ENCODE measurements at places on chromosomes 5 and 9.
A peak's percentile ranks its signal among the peaks of the same experiment; 100 is the strongest.

GRCh38 chr9:133037775-133038515 is 7.1 kb downstream of the GTF3C5 start:
- no peak for DNase-seq

- no peak for DNase-seq
Observed at GRCh38 chr5:42436051-42436450, 12.8 kb downstream of the GHR start.

- DNase-seq, result no peak
Observed at GRCh38 chr9:119736491-119737454, 367.5 kb upstream of the BRINP1 start.

GRCh38 chr5:168881427-168882149 is 302.4 kb upstream of the PANK3 start:
- DNase-seq, result no peak

DNA sequence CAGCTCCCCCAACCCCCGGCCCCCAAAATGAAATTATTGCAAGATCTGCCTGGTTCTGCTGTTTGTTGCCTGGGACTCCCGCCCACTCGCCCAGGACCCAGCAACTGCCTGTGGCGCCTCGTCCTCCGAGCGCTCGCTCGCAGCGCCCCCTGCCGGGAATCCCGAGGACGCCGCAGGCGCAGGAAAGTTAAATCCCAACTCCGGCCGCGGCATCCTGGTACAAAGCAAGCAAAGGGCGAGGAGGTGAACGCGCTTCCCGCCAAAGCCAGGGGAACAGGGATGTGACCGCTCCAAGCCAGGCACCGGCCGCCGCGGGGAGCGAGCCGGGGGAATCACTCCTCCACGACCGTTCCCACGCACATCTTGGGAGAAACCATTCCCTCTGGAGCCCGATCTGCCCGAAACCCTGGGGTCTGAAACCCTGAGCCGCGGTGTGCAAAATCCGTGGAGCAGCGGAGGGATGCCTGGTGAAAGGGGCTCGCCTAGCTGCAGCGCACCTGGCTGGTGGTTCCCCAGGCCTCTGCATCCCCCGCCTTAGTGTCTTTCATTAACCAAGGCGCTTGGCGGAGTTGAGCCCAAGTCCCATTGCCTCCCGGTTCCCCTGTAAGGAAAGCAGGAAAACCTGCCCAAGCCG is 1.3 kb downstream of the SEMA5A start:
- peak; percentile 89 for DNase-seq
